ENCODE measurements at places on chromosomes 11 and 22.

GRCh38 chr11:61117168-61117520 is 14.9 kb downstream of the CD5 start:
- DNase-seq: no peak

GRCh38 chr22:23099531-23099804 is 29.1 kb downstream of the GNAZ start:
- no peak for DNase-seq

GRCh38 chr11:2529173-2529572 is 84.4 kb downstream of the KCNQ1 start:
- no peak for DNase-seq

DNA sequence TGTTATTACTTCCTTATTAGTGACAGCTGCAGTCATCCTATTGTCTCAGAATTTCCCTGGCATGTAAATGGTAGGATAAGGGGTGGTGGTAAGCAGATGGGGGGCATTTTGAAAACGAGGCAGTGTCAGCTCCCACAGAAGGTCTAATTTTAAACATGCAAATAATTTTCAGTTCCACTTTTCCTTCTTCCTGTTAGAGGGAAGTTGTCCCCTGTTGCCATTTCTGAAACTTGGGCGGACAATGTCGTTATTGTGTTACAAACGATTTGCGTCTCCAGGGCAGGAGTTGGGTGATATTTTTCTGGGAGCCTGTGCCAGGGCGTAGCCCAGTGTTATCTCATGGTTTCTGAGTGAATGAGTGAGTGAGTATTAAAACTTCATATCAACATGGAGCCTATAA is 7.4 kb downstream of the PTPRJ start:
- DNase-seq: no peak

DNA sequence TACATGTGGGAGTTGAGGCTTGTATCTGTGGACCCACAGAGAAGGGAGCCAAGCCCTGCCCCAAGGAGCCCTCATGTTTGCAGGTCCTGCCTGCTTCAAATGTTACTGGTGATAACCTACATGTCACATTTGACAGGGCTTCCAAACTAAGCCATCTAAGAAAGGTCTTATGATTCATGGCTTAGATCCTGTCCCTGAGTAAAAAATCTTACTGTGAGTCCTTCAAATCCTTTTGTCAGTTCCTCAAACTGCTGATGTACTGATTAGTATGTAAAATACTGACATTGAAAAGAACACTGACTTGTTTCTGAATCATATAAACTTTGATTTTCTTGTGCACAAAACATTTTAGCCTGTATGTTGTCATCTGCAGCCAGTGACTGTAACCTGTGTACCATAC is 1.0 kb upstream of the PANX1 start:
- DNase-seq: no peak

DNA sequence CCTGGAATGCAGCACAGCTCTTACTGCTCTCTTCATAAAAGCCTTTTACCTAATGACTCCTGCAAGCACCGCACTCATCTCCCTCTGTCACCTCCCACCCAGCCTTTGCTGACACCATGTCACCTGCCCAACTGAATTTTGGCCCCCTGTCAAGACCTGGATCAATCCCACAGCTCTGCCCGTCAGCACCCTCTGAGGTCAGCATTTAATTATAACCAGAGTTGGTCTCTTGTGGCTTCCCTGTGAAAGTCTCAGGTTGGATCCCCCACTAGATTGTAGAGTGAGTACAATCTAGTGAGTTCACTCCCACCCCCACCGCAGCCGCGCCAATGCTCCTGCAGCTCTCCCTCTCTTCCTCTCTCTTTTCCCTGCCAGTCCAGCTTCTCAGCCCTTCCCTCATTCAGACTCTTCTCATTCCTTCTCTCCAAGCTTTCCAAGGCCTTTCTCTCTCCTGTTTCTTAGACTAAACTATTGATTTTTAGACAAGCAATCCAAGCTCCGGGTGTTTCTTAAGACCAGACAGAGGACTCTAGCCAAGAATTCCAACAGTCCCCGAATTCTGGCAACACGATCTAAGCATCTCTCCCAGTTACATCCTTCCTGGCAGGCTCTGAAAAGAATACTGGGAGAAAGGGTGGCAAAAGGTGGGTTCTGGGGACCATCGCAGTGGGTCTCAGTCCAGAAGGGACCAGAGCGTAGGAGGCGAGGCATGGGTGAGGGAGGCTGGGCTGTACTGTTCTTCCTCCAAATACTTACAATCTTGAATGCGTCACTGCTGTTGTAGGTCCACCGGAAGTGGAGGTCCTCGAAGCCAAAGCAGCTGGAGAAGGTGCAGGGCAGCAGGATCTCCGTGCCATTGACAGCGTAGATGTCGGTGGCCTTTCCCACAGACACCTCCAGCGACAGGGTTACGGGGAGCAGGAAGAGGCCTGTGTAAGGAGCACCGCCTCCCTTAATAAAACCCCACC is 8.0 kb downstream of the SCN4B start:
- DNase-seq: no peak

DNA sequence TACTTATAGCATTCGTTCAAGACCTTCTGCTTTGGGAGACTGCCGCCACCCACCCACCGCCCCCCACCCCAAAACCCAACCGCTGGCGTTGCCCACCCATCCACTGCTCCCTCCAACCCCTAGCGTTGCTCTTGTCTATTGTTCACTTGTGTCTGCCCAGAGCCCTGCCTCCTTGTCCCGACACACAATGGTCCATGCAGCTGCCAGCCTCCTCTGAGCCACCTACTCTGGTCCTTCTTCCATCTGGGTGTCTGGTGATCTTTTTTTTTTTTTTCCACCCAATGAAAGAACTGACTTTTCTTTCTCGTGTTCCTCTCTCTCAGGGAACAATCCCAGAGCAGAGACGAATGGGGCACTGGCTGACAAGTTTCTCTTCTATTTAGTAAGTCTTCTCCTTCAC is 256.0 kb upstream of the SESN3 start:
- no peak for DNase-seq

- no peak for DNase-seq
These were observed 212.0 kb upstream of the CHORDC1 start for GRCh38 chr11:90434858-90435257.

GRCh38 chr11:88814076-88814475 is 251.7 kb downstream of the GRM5 start:
- no peak for DNase-seq

- no peak for DNase-seq
These were observed 2.6 kb upstream of the FADS3 start for GRCh38 chr11:61893981-61894380.

DNA sequence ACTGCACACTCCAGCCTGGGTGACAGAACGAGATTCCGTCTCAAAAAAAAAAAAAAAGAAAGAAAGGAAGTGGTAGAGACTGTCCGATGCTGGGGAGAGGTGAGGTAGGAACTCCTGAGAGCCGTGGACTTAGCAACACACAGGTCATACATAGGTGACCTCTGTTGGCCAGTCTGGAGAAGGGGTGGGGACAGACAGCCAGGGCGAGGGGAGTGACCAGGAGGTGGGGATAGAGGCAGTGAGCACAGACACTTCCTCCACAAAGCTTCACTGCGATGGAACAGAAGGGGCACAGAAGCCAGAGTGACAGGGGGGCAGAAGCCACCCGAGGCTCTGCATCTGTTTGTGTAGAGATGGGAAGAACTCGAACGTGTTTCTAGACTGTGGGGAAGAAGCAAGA is 47.1 kb downstream of the MYH9 start:
- DNase-seq: no peak

- no peak for DNase-seq
These were observed 3.1 kb upstream of the EHD1 start for GRCh38 chr11:64881476-64881875.

- no peak for DNase-seq
These were observed 13.6 kb downstream of the KCNJ5 start for GRCh38 chr11:128904656-128905344.

- DNase-seq: no peak
These were observed 19.1 kb downstream of the IRAG1 start for GRCh38 chr11:10674440-10674855.

GRCh38 chr11:47586098-47586855 is at the start of gene FAM180B:
Gene FAM180B (plus strand): TSS chr11:47586678. CDS start chr11:47586769, 91 bp downstream.
- no peak for DNase-seq

DNA sequence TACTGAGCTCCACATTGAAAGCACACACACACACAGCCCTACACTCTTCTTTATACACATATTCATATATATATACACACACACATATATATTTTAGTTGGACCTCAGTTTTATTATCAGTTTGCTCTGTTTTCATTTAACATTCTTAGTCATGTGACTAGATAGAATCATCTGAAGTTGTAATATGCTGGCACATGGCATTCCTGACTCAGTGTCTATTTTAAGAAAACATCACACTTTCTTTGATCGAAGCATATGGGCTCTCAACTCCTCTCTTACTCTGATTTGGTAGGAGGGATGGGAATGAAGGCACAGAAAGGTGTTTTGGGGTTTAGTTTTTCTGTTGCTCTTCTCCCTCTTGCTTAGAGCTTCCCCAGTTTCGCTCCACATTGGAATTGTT is 24.8 kb downstream of the AMOTL1 start:
- DNase-seq: no peak

GRCh38 chr11:20493340-20493739 is 105.8 kb downstream of the PRMT3 start:
- DNase-seq: no peak

DNA sequence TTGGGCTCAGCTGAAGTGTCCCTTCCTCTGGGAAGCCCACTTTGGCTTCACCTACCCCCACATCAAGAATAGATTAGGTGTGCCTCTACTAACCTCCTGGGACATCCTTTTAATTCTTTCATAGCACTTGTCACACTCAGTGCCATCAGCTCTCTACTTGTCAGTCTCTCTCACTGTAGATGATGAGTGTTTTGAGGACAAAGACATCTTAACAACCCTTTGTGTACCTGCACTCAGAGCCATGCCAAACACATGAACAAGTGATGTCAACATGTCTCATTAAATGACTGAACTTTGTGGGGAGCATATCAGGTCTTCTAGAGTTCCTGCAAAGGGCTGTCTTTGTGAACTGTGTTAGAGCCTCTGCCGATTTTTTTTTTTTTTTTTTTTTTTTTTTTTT is 87.0 kb upstream of the AMOTL1 start:
- no peak for DNase-seq

DNA sequence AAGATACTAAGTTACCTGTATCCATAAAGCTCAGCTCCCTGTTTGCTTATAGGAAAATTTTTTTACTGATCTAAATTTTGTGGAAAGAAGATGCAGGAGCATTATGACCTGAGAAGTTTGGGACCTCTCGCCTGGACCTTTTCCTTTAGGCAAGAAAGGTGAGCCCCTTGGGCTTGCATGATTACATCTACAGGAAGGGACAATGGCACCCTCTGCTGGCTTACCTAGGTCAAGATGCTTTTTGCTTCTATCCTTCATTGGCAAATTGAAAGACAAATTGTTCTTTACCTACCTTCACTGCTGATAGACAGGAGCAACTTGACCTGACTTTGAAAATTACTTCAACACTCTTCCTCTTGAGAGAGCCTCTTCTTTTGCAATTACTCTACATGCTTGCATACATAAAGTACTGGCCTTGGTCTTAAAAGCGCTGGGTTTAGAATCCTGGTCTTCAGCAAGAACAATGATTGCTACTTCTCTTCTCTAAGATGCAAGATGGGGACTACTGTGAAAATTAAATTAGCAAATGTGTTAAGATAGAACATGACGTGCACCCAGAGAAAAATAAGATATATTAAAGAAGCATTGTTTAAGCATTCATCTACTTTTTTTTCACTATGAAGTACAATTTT is 147.2 kb downstream of the TRPC6 start:
- no peak for DNase-seq

- no peak for DNase-seq
These were observed 401.0 kb downstream of the LARGE1 start for GRCh38 chr22:33519071-33519973.

DNA sequence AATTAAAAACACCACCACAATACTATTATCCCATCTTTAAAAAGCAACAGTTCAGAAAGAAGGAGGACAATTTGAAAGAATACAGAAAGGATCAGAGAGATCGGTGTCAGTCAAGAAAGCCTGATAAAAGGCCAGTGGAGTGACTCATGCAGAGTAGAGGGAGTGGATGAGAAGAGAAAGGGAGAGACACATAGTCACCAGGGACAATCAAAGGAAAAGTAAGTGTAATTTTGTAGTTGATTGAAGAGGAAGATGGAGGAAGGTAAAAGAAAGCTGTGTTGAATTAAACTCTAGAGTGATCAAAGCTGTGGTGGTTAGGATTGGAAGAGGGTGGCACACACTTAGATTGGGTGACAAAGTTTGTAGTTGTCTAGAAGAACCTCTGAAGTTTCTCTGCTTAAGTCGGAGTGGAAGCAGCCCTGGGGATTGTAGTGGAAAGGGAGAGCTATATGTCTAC is 14.1 kb downstream of the SPECC1L start:
- no peak for DNase-seq

GRCh38 chr11:113474362-113475159 is 637 bp downstream of the DRD2 start:
- DNase-seq: peak; percentile 34

- DNase-seq: no peak
These were observed 39.7 kb upstream of the SUSD2 start for GRCh38 chr22:24141586-24141985.

All from activated CD4-positive, alpha-beta T cell treated with anti-CD3 and anti-CD28 coated beads, Interleukin-2, amount 50 U/mL, for 1 hour (primary cell).